ENCODE measurements at places on chromosomes 1 and 21.

GRCh38 chr1:62995173-62995572, 211.2 kb downstream of the ATG4C start:
- DNase-seq, result no peak

DNA sequence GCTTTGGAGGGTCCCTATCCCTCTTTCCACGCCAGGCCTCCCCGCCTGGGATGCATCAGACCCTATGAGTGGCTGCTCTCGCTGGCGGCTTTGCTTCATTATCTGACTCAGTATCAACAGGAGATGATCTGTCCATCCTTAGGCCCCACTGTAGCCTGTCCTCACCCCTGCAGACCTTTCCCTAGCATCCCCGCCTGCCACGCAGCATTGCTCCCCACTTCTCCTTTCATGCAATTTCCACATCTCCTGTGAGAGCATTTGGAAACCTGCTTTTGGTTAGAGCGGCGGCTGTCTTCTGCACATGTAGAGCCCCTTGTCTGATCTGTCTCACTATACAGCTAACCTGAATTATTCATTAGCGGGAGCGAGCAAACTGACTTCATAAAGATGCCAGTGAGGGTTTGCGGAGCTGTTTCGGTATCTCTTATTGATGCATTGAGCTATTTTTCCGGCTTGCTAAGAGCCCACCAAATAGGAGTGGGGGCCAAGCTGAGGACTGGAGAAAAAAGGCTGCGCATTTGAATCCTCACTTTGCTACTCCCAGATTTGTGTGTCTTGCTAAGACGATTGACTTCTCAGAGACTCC, 40.0 kb upstream of the ATP2B4 start:
- DNase-seq, result no peak

DNA sequence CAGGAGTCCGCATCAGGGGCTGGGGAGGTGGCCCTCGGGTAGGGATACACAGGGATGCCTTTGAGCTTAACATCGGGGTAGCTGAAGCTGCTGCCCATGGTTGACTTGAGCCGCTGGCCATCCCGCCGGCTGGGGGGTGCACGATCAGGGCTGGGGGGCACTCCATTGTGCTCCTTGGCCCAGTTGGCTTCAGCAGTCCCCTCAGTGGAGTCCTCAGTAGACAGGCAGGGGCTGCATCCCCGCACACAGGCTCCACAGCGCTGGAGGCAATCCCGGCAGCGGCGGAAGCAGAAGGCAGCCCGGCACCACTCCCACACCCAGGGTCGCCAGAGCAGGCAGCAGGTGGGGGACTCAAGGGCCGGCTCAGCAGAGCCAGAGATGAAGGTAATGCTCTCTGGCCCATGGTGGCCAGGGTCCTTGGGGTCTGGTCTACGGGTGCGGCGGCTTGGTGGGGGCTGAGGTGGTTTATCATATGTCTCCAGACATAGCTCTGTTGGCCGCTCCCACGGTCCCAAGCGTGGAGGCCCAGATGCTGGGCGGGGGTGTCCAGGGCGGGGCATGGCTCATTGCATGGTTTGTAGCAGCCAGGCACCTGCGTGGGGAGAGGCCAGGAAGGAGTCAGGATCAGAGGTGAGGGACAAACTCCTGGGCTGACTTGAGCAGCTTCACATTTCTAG, 8.3 kb downstream of the KDF1 start:
- no peak for DNase-seq

- DNase-seq, result no peak
Measured at GRCh38 chr21:34962586-34963222, 86.4 kb downstream of the RUNX1 start.

DNA sequence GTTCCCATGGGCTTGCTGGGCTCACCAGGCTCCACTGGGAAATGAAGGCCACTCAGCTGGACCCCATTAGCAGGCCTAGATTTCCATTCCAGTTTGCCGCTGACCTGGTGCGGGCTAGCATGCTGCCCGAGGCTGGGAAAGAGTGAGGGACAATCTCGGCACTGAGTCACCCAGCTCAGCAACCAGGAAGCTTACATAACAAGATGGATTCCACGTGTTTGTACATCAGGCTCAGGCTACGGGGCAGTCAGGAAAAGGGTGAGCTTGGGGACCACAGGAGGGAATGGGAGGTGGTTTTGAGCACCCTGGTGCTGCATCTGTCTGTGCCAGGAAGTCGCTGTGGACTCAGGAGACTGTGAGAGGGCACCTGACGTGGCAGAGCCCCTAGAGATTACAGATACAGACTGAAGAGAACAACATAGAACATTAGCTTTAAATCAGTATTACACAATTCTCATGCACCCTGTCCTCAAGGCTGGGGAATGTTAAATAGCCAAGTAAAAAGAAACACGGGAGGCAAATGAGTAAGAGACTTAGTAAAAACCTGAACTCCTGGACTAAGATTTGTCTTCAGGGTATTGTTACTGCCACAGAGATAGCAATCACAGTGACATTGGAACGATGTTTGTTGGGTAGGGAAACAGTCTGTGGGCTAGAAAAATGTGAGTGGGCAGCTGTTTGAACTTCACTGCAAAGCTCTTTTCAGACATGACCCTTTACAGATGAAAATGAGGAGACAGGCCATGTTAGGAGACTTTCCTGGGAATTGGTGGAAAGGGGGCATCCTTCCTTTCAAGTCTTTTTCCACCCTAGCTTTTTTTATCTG, 51.1 kb downstream of the GLUL start:
- no peak for DNase-seq

- no peak for DNase-seq
Measured at GRCh38 chr1:236862615-236863211, 67.6 kb downstream of the MTR start.

DNA sequence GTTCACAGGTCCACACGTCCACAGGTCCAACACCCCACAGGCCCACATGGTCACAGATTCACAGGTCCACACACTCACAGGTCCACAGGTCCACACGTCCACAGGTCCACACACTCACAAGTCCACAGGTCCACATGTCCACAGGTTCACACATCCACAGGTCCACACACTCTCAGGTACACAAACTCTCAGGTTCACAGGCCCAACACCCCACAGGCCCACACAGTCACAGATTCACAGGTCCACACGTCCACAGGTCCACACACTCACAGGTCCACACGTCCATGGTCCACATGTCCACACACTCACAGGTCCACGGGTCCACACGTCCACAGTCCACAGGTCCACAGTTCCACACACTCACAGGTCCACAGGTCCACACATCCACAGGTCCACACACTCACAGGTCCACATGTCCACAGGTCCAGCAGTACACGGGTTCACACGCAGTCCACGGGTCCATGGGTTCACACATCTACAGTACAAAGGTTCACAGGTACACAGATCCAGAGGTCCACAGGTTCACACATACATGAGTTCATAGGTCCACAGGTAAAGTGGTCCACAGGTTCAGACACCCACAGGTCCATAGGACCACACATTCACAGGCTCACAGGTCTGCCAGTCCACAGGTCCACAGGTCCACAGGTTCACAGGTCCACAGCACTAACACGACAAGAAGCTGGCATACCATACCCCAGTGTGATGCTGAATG, 39.3 kb upstream of the COL6A2 start:
- no peak for DNase-seq

- no peak for DNase-seq
Measured at GRCh38 chr21:36852864-36853263, 113.6 kb downstream of the HLCS start.

GRCh38 chr1:156908955-156909354, 11.5 kb upstream of the LRRC71 start:
- DNase-seq, result no peak

- DNase-seq, result no peak
Measured at GRCh38 chr1:1761504-1762376, 16.5 kb downstream of the NADK start.

DNA sequence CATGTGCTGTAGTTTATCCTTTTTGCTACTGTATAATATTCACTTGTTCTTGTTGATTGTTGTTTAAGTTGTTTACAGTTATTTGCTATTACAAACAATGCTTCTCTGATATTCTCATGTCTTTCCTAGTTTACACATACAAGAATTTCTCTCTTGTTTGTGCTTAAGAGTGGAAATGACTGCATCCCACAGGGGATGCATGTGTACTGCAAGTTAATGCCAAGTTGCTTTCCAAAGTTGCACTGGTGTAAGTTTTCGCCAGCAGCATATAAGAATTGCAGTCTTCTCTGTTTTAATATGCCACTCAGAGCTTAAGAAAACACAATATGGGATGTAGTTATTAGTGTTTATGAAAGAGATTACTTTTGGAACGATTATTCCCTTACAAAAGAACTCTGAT, 97.7 kb downstream of the NEK7 start:
- DNase-seq, result no peak

DNA sequence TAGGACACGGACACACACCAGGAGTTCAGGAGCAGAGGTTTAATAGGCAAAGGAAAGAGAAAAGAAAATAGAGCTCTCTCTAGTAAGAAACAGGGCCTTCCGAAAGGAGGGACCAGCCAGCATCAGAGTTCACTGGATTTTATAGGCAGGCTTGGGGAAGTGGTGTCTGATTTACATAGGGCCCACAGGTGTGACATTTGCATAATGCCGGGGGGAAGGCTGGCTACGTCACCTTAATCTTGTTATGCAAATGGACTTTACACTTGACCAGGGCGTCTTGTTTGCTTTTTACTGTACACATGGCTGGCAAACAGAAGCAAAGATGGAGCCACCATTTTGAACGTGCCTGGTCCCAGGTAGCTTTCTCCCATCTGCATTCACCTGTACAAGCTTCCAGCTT, at the start of gene OR14A16:
TSS of gene OR14A16 (minus strand) at position 97 of the 400 bp plus-strand sequence. CDS start 8,390 bp downstream, outside the sequence.
- DNase-seq, result no peak

GRCh38 chr1:91637539-91637994, 136.9 kb downstream of the CDC7 start:
- DNase-seq, result no peak

GRCh38 chr1:27438621-27439061, 46.2 kb downstream of the GPR3 start:
- no peak for DNase-seq

DNA sequence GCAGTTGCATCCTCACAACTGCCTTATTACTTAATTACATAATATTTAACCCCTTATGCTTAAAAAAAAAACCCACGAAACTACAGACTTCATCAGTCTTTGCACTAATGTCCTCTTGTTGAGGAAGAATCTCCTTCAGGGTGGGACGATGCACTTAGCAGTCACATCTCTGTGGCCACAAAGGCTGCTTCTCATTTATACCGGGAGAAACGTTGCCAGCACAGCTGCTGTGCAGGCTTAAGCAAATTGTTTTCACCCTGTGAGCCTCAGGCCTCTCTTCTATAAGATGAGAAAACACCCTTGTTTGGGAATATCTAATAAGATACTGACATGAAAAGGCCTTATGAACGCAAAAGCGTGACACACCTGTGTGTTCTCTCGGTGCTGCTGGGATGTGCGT, 2.9 kb upstream of the OBSCN start:
- no peak for DNase-seq

DNA sequence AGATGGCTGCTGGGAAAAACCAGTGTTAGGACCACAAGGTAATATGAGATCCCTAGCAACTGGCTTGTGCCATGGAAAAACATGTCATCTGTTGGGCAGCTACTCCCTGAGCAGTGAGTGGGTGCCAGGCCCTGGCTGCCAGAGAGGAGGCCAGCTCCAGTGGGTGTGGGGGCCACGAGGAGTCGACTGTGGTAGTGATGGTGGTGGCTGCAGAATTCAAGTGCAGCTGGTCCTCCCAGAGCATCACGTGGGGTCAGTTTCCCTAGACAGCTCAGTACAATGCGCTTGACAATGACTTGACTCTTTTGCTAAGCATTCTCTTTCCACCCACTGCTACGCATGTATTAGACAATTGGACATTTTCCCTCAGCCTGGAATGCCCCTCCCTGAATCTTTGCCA, 14.5 kb upstream of the CDC42 start:
- DNase-seq, result no peak

- no peak for DNase-seq
Measured at GRCh38 chr1:191870490-191870889, 287.8 kb upstream of the RGS18 start.

DNA sequence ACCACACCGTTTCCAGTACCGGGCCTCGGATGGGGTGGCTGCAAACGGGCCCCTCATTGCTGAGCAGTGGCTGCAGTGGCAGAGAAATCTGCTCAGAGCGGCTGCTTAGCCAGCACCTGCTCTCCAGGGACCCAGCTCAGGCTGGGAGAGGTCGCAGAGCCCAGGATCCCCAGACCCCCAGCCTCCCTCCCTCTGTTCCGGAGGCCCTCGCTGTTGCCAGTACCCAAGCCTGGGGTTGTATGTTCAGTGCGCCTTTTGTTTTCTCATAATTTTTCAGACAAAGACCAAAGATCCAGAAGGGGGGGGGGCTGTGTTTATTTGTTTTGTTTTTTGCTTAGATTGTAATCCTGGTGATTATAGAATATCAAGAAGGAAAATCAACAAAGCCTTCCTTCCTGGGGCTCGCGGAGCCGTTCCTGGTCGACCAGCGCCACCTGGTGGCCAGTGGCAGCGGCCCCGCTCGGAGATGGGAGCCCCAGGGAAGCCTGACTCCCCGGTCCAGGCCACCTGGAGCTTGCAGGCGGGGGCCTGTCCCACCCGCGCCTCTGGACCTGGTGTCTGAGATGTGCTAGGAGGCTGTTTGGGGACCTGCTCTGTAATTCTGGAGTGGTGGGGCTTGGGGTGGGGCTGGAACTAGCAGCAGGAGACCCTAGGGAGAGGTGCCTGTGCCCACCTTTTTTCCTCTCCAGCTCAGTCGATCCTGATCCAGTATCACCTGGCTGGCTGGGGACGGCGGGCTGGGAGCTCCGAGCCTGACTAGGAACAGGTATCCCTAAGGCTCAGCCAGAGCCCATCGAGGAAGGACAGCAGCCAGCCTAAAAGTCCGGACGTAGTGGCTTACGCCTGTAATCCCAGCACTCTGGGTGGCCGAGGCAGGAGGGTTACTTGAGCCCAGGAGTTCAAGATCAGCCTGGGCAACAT, 123.9 kb upstream of the VAMP3 start:
- DNase-seq, result peak; percentile 44

DNA sequence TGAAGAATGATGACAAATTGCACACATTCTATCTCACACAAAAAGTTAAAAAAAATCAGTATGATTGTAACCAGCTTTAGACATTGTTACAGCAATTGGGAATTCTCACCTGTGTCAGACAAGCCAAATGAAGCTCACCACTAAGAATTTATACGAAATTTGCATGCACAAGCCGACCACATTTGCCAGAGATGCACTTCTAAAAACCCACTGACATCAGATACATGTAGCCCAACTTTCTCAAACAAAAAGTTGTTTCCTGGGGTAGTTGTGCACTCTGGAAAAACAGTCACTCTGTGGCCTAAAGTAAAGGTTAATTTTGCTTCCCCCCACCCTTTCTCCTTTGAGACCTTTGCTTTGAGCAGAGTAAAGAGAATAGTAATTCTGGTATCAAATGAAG, 67.9 kb upstream of the IL12RB2 start:
- DNase-seq, result no peak

DNA sequence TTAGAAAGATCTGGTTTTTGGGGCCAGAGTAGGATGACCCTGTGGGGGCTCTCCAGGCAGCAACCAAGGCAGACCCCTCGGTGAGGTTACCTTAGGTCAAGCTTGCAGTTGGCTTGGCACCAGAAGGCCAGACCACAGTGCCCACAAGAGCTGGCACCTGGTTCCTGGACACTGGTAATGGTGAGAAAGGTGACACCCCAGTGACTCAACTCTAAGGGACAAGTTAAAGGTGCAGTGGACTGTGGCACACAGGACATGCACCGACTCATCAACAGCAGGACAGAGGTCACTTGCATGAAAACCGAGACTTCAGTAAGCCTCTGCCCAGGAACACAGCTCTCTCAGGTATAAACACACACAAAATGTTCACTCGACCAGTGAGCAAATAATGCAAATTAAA, 6.7 kb downstream of the LRRC38 start:
- DNase-seq, result no peak

Measured in fibroblast of skin of scalp (primary cell).